Activated T-cell treated with anti-CD3 and anti-CD28 coated beads for 1 hour (primary cell): ENCODE measurements at places on chromosomes 6 and 20.

DNA sequence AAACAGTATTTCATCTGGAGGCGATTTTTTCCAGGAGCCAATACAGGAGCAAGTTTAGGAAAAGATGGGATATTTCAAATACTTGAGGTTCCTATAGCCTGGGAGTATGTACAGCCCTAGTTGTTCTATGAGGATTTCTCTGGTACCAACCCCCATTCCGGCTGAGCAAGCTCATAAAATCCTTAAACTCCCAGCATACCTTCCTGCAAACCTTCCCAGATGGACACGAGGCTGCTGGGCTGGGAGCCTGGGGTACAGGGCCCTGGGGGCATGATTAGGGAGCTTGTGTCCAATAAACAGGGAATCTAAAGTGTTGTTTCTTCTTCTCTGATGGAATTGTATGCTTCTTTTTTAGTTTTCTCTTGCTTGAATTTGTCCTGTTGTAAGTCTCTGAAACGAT, 1.5 kb downstream of the PRRC2A start:
- no peak for DNase-seq

- DNase-seq: no peak
Observed at GRCh38 chr20:5156675-5157448, 30.1 kb downstream of the CDS2 start.

GRCh38 chr6:35417979-35418661, 34.0 kb upstream of the FANCE start:
- DNase-seq: no peak

GRCh38 chr20:21053002-21053762, 53.0 kb downstream of the LINC00237 start:
- no peak for DNase-seq

DNA sequence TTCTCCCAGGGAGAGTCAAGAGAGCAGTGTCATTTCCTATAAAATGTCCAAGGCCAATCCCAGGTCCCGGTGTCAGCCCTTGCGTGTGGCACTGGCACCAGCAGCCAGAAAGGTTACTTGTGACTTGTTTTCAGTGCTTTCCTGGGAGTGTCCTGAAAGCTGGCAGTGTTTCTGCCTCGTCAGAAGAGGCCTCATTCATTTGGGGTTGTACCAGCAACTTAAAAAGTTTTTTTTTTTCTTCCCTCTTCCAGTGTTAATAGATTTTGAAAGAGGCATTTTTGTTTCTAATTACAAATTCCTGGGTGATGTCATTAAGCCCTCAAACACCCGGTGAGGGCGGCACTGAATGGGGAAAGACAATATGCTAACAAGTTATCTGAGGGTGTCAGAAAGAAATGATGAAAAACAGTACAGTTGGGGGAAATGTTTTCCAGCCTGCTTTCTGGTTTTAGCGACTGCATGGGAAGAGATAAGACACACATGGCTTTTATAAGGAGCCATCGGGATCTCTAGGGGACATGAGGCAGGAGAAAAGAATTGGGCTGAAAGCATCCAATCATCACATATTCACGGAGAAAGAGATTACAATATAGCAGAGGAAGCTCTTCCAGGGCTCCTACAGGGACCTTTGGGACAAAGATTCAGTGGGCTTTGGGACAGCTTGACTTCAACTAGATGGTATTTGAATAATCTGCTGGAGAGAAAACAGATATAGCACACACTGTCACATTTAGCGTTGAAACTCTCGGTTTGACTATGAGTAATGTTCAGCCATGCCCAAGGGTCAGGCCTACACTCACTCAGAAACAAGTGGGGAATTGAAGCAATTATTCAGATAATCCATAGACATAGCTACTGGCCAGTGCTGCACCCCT, 153.0 kb downstream of the BCAS1 start:
- DNase-seq: no peak

- no peak for DNase-seq
Observed at GRCh38 chr6:151325075-151326050, 66.0 kb downstream of the ZBTB2 start.
